ENCODE measurements at places on chromosomes 12 and 14. TPM values are rescaled to one million over a fixed set of nuclear protein-coding genes. Genes with fewer than 3 reads are reported as not detected.
A peak's percentile ranks its signal among the peaks of the same experiment; 100 is the strongest.

OR4K14 gene
- total RNA-seq: not detected

RARG gene
- 67.0 TPM for total RNA-seq

MRPL52 gene
- total RNA-seq: 181 TPM

WIF1 gene
- total RNA-seq: not detected

MYH6 gene
- not detected for total RNA-seq

C14orf180 gene
- total RNA-seq: not detected

MYG1 gene
- total RNA-seq: 82.5 TPM

DNA sequence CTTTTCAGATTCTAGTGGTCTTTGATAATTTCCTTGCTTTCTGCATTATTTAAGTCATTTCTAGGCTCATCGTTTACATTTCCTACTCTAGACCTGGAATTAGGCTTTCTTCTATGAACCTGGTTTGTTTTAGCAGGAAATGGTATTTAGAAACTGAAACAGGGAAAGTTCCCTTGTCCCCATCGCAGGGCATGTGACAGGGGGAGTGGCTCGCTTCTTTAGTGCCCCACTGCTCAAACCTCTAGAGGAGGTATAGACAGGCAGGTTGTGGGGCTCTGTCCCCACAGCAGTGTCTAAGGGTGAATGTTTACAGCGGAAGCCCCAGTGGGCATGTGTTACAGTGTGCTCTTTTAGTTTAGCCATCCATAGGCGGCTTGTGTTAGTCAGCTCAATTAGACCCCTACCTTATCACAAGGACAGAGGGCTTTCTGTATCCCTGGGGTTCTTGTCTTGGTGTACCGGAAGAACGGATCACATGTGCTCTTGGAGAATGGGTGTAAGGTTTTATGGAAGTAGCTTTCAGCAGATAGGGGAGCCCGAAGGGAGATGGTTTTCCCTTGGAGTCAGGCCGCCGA is 25.0 kb downstream of the IFT81 start:
- no peaks in the 10 kb centered on the region for H3K27me3 ChIP-seq
- H3K4me1 ChIP-seq: no peaks in the 10 kb centered on the region
- no peak for DNase-seq
- H3K27ac ChIP-seq: no peak overlapping the region

- no peak for DNase-seq
- no peaks in the 10 kb centered on the region for H3K27me3 ChIP-seq
- no peak overlapping the region for H3K4me3 ChIP-seq
- no peaks in the 10 kb centered on the region for H3K36me3 ChIP-seq
Observed at GRCh38 chr14:83379436-83379835, 1845.8 kb upstream of the SEL1L start.

DNA sequence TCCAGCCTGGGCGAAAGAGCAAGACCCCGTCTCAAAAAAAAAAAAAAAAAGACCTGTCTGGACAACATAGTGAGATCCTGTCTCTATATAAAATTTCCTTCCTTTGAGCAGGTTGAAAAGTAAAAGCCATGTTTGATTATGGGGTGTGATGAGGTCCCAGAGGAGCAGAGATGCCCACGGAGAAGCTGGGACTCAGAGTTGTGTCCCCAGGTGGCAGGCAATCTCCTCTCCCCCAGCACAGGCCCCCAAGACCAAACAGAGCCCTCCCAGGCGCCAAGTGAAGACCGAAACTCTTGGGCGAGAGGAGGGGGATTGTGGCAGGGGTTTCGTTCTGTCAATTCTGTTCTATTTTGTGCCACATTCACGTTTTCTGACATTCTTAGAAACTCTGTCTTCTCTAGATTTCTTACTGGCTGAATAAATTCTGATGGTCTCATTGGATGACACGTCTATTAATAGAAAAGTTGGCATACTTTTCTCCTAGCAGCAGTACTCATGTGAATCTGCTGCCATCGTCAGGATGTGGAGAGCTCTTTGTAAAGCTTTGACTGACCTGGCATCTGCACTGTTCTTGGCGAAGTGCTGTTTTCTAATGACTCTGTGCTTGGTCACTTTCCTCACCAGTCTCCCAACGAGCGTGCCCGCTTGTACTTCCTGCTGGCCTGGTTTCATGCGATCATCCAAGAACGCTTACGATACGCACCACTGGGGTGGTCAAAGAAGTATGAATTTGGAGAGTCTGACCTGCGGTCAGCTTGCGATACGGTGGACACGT is 43.4 kb downstream of the HSP90AA1 start:
- no peak overlapping the region for H3K4me3 ChIP-seq
- no peak overlapping the region for H3K27ac ChIP-seq

DNA sequence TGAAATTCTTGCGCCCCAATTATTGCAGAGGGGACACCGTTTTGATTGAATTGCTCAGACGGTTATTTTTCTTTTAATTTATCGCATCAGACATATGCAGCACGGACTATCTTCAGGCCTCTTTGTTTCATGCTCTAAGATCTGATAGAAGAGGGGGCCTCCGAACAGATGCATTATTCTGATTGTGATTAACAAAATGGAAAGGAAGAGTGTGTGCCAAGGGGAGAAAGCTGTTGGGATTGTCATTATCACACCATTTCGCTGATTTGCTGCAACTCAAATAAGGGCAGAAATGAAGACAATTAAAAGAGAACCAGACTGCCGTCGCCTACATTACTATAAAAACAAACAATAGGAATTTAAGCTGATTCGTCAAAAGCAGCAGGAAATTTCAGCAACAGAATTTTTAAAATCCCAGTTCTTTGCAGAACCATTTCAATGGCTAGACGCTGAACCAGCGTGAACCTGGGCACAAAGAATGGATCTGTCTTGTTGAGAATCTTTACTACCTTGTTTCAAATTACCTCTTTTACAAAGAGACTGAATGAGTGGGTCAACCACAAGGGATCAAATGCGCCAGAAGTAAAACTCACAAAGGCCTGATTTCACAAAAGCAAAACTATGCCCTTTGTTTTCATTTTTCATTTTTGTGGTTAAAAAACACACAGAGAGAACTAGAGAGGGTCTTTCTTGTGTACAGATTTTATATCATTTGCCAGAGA is 30.6 kb downstream of the TMEM132D start:
- H3K4me3 ChIP-seq: no peak overlapping the region
- DNase-seq: no peak
- H3K27ac ChIP-seq: no peak overlapping the region
- H3K27me3 ChIP-seq: no peaks in the 10 kb centered on the region

DNA sequence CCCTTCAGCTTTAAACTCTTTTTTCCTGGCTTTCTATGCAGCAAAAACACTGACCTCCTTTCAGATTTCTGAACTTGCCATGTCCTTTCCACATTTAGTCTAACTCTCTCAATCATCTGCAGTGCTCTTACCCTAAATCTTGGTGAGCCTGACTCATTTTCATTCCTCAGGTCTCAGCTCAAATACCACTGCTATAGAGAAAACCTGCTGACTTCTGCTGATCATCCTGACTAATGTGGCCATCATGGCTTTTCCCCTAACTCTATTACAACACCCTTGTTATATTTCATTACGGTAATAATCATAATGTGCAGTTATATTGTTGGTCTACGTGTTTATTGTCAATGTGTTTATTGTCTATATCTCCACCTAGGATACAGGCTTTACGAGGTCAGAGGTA is 207.3 kb upstream of the OR4E1 start:
- no peaks in the 10 kb centered on the region for H3K27me3 ChIP-seq
- no peaks in the 10 kb centered on the region for H3K4me1 ChIP-seq
- H3K4me3 ChIP-seq: no peak overlapping the region
- H3K36me3 ChIP-seq: no peaks in the 10 kb centered on the region
- DNase-seq: no peak

- no peak for DNase-seq
- H3K36me3 ChIP-seq: no peaks in the 10 kb centered on the region
- H3K4me1 ChIP-seq: peaks cover 3% of the 10 kb centered on the region
- no peak overlapping the region for H3K27ac ChIP-seq
Observed at GRCh38 chr12:121678716-121679300, 9.4 kb upstream of the MORN3 start.

DNA sequence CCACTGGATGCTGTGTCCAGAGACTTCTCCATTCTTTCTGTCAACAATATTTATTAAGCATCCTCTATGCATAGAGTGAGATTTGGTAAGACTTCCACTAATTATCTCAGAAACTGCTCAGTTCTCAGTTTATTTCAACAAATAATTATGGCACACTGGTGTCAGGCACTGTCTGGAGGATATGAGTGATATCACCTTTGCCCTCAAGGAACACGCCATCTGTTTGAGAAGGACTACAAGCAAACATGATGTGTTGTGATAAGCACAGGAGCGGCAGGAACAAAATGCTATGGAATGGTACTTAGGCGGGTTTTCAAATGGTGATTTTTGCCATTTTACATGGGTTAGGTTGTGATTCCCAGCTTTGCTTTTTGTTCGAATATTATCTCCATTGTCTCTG is 229.2 kb downstream of the DPF3 start:
- DNase-seq: no peak
- H3K36me3 ChIP-seq: no peaks in the 10 kb centered on the region
- no peak overlapping the region for H3K27ac ChIP-seq

DNA sequence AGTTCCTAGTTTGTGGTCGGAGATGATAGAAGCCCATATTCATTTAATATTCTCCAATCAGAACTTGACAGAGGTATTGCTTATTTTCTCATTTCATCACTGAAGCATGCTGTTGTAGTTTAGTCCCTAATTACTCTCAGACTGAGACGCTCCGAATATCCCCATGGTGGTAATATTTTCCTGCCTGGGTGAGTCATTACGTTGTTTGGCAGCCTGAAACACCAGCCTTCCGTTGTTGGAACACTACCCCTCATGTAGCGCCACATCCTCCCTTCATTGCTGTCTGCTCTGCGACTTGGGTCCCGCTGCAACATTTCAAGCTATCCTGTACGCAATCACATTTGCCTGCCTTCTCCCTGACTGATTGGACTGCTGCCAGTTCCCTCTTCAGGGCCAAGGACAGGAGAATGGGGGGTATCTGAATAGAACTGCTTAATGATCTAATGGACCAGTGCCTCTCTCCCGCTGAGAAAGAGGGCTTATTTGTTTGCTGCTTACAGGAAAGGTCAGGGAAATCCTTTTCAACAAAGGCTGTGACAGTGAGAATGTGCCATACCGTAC is 369.1 kb downstream of the NPAS3 start:
- H3K4me3 ChIP-seq: no peak overlapping the region
- no peaks in the 10 kb centered on the region for H3K4me1 ChIP-seq
- DNase-seq: no peak
- H3K27ac ChIP-seq: no peak overlapping the region
- no peaks in the 10 kb centered on the region for H3K36me3 ChIP-seq

DNA sequence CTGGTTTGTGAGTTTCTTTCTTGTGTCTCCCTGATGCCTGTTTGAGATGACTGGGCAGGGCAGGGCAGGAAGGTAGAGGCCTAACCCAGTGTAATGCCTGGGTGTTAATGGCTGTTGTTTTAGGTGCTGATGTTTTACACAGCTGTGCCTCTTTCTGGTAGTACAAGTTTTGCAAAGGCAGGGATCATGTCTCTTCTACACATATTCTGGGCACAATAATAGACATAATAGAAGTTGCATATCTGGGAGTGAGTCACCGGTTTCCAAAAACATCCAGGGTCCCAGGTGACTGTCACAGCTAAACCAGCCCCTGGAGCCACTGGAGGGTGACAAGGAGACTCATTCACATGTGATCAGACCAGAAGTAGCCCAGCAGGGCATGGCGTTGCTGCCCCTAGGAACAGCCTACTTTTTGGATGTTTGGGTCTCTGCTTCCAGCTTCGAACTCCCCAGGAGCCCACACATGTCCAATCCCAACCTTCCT is 18.1 kb downstream of the TPCN1 start:
- H3K27me3 ChIP-seq: no peaks in the 10 kb centered on the region
- H3K36me3 ChIP-seq: peaks cover 9% of the 10 kb centered on the region
- H3K27ac ChIP-seq: no peak overlapping the region
- DNase-seq: no peak

GRCh38 chr14:103870891-103871595 is 23.7 kb upstream of the PPP1R13B start:
- H3K27me3 ChIP-seq: no peaks in the 10 kb centered on the region
- H3K27ac ChIP-seq: no peak overlapping the region
- peaks cover 14% of the 10 kb centered on the region for H3K4me1 ChIP-seq
- DNase-seq: no peak
- H3K36me3 ChIP-seq: no peaks in the 10 kb centered on the region
- peak overlapping the region; percentile 72 for H3K4me3 ChIP-seq

DNA sequence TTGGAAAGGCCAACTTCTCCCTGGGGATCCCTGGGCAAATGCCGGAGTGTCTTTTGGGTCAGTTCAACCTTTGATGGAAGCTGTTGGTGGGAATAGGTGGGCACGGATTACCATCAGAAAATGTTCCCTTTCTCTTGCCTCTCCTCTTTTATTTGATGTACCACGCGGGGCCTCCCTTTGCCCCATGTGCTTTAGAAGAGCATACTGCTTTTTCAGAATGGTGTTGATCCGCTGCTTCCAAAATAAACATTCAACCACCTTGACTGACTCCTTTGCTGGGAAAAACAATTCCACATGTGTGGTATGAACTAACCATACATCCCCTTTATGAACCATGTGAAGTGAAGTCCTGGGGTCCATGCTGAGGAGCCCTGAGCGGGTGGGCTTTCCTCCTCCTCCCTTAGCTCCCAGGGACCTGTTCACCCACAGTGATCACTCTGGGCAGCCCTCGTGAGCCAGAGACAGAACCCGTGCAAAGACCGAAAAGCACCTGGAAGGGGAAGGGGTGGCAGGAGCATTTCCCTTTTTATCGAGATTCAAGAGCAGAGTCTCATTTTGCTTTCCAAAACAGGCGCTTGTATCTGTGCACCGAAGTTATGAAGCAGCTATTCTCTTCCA is 44.2 kb upstream of the PRMT8 start:
- no peak overlapping the region for H3K27ac ChIP-seq
- no peaks in the 10 kb centered on the region for H3K4me1 ChIP-seq
- DNase-seq: no peak
- no peak overlapping the region for H3K4me3 ChIP-seq
- no peaks in the 10 kb centered on the region for H3K27me3 ChIP-seq

DNA sequence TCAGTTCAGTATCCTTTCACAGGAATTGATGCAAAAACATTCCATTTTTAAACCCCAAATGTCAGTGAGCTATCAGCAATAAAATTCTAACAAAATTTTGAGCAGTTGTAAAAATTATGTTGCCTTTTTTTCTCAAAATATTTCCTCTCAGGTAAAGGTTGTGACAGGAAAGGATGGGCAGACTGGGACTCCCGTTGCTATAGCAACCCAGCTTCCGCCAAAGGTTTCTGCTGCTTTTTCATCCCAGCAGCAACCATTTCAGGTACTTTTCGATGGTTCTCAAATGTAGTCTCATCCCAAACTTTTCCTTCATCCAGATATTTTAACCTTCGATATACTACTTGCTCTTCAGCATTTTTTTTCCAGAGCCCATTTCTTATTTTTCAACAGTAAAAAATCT is 13.6 kb downstream of the EP400 start:
- peaks cover 7% of the 10 kb centered on the region for H3K36me3 ChIP-seq
- no peak overlapping the region for H3K27ac ChIP-seq
- peaks cover 32% of the 10 kb centered on the region for H3K4me1 ChIP-seq
- no peak overlapping the region for H3K4me3 ChIP-seq

- H3K27ac ChIP-seq: no peak overlapping the region
- H3K27me3 ChIP-seq: no peaks in the 10 kb centered on the region
- H3K36me3 ChIP-seq: no peaks in the 10 kb centered on the region
- no peak overlapping the region for H3K4me3 ChIP-seq
- no peaks in the 10 kb centered on the region for H3K4me1 ChIP-seq
- no peak for DNase-seq
Observed at GRCh38 chr12:117850048-117850447, 118.7 kb downstream of the KSR2 start.
